Frontal cortex (tissue), 4 donors: ENCODE measurements at places on chromosomes 13 and 19. TPM values are rescaled to one million over a fixed set of nuclear protein-coding genes. Genes with fewer than 3 reads are reported as not detected.

COX6B2 gene
- total RNA-seq, result under 0.01 TPM

ZNF772 gene
- 66.0 TPM for total RNA-seq

SRRM5 gene
- not detected for total RNA-seq

ZNF534 gene
- total RNA-seq, result 3.3 TPM

NLRP5 gene
- not detected for total RNA-seq

ATP8B3 gene
- not detected for total RNA-seq

SLC46A3 gene
- total RNA-seq, result 2.9 TPM

SCGB2B2 gene
- total RNA-seq, result 0.41 TPM

- DNase-seq, result no peak
Measured at GRCh38 chr19:41701401-41702075, 6.9 kb upstream of the CEACAM5 start.

DNA sequence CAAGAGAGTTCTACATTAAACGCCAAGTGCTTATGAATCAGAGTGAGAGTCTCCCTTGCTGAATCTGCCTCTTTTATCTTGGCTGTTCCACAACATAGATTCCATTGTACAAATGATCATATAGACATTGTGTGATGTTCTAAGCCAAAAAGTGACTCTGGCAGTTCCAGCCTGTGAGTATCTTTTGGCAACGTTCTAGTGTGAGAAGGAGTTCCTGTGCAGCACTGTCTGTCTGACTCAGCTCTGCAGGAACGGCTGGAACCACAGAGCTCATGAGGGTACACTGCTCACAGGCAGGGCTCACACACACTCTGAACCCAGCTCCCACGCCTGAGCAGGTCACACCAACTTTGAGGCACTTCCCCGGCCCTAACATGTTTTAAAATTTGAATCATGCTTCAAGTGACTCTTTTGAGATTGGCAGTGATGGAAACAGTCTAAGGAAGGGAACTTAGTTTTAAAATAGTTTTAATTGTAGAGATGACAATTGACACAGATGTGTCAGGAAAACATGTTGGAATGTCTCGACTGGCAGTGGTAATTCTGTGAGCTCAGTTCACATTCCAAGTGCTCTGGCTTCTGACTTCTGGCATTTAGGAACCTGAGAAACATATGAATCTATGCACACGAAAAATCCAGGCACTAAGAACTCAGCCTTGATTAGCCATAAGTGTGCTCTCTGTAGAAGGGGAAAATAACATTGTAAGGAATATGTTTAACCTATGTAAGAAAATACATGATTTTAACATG is 272.0 kb downstream of the UQCRFS1 start:
- DNase-seq, result no peak

- no peak for DNase-seq
Measured at GRCh38 chr19:3975144-3975543, 4.2 kb upstream of the DAPK3 start.

- no peak for DNase-seq
Measured at GRCh38 chr13:75359266-75359665, 122.7 kb downstream of the TBC1D4 start.

- no peak for DNase-seq
Measured at GRCh38 chr13:99218969-99219368, 18.3 kb downstream of the UBAC2 start.

- DNase-seq, result no peak
Measured at GRCh38 chr19:13599681-13600080, 93.4 kb upstream of the CACNA1A start.

DNA sequence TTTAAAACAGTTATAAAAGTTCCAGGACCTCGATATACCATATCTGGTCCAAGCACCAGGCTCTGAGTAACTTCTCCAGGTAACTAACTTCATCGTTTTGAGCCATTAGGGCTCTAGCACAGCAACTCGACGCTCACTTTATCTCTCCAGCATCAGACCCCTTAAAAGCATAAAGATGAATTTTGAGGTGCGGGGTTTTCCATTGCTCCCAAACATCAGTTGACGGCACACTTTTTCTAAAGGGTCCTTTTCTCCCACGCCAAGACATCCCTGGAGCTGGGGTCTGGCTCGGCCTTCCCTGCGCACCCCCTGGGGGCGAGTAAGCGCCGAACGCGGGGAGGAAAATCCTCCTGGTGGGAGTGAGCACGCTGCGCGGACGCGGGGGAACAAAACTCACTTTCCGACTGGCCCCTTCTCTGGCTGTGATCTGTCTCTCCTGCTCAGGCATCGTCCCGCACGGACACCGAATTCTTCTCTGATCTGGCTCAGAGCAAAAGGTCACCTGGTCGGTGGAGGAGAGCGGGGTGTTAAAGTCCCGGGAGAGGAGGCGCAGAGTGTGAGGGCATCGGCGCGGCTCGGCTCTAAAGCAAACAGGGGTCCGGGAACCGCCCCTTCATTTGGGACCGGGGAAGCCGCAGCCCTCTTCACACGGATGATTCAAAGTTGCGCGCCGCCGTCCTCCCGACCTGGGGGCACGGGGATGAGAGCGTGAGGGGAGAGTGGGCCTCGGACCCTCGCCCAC is at the start of gene ATP7B:
Gene ATP7B, minus strand, starts transcription at position 561 of the 742 bp plus-strand sequence. Its CDS starts 113 bp downstream, at position 448.
- DNase-seq, result peak; percentile 28

DNA sequence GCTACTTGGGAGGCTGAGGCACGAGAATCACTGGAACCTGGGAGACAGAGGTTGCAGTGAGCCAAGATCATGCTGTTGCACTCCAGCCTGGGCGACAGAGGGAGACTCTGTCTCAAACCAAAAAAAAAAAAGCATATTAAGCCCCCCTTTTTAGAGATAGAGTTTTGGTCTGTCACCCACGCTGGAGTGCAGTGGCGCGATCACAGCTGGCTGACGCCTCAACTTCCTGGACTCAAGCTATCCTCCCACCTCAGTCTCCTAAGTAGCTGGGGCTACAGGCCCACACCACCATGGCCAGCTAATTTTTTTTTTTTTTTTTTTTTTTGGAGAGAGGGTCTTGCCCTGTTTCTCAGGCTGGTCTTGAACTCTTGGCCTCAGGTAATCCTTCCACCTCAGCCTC is 34.2 kb upstream of the MAP3K10 start:
- DNase-seq, result no peak

GRCh38 chr13:94328381-94329041 is 151.0 kb downstream of the DCT start:
- DNase-seq, result no peak

DNA sequence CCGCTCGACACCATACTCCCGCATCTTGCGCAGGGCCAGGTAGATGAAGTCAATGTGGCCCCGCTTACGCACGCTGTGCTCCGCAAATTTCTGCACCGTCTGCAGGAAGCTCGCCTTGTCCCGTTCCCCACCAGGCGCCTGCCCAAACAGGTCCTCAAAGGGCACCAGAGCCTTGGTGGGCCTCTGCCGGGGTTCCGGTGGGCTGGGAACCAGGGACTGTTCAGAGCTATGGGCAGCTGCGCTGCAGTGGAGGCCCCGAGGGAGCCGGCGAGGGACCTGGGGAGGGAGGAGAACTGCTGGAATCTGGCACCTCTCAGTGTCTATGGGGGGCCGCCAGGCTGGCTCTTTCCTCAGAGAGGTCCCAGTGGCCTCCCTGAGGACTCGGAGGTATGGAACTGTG is 8.3 kb upstream of the ZNF653 start:
- DNase-seq, result no peak

DNA sequence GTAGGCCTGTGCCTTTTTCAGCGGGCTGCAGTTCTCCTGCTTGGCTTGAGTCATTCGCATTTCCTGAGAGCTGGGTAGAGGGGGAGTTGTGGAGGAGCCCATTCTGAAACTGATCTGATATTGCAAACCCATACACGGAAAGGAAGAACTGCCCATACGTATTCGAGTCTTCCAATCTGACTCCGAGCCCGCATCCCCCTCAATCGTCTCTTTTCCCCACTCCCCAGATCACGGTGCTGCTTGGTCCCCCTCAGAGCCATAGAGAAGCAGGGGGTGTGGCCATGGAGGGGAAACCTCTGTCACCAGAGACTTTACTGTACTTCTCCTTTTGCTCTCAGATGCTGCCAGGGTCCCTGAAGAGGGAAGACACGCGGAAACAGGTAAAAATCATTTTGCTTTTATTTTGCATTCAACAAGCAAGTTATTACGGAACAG is at the start of gene CD22:
Gene CD22, plus strand, starts transcription at position 337 of the 435 bp plus-strand sequence. CDS start 2,854 bp downstream, outside the sequence.
- no peak for DNase-seq

DNA sequence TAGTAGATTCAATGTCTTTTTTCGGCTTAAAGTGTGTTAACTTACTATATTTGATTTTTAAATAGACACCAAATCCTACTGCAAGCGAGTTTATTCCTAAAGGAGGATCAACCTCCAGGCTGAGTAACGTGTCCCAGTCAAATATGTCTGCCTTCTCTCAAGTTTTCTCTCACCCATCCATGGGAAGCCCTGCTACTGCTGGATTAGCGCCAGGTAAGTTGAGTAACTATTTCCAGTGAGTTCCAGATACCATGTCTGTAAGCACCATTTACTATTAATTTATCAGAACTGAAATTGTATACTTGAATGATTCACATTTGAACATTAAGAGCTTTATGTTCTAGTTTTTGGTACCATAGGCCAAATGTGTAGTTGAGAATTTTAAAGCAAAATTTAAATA is 81.8 kb downstream of the PAN3 start:
- no peak for DNase-seq

- peak; percentile 61 for DNase-seq
Measured at GRCh38 chr19:47247308-47247990, 8.9 kb upstream of the CCDC9 start.

GRCh38 chr19:18007917-18008673 is at the start of gene ARRDC2:
Gene ARRDC2, plus strand, starts transcription at chr19:18008170. Its CDS starts 141 bp downstream, at chr19:18008311.
- peak; percentile 99 for DNase-seq

- DNase-seq, result peak; percentile 45
Measured at GRCh38 chr13:97344265-97345175, 89.4 kb upstream of the RAP2A start.

- DNase-seq, result no peak
Measured at GRCh38 chr19:6648141-6648715, 21.7 kb downstream of the TNFSF14 start.

DNA sequence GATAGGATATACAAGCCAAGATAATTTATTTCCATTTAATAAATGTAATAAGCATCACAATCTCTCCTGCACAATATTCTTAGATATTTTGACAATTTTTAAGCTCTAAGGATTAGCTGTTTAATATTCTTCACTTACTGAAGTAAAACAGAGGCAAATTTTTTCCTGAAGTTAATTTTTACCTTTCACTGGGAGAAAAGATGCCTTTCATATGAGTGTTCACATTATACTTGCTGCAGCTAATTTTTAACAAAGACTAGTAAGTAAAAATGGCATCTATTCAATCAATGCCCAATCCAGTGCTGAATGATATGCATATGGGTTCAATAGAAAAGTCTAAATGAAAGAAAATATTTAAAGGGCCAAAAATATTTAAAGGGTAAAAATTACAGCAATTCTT is 377.2 kb upstream of the GPC6 start:
- DNase-seq, result no peak

- peak; percentile 47 for DNase-seq
Measured at GRCh38 chr19:17326595-17326966, 8.1 kb downstream of the ANO8 start.

DNA sequence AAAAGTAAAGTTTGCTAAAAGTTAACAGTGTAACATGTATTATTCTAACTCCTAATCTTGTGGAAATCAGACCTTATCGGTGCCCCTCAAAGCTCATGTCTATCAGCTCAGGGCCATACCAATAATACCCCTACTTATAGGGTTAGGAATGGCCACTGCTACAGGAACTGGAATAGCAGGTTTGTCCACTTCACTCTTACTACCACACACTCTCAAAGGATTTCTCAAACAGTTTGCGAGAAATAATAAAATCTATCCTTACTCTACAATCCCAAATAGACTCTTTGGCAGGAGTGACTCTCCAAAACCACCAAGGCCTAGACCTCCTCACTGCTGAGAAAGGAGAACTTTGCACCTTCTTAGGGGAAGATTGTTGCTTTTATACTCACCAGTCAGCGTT is 1677.7 kb downstream of the OLFM4 start:
- no peak for DNase-seq

GRCh38 chr19:52987221-52987620 is 24.5 kb upstream of the ZNF816 start:
- no peak for DNase-seq

DNA sequence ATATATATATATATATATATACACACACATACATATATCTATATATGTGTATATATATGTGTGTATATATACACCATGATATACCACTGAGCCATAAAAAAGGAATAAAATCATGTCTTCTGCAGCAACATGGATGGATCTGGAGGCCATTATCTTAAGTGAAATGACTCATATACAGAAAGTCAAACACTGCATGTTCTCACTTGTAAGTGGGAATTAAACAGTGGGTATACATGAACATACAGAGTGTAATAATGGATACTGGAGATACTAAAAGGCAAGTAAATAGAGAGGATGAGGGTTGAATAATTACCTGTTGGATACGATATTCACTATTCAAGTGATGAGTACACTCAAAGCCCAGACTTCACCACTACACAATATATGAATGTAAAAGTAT is 332.6 kb downstream of the SLITRK1 start:
- DNase-seq, result no peak
